Occipital lobe (tissue), 3 donors: ENCODE measurements at places on chromosomes 7 and 10.

GRCh38 chr10:78843495-78843894 lies 225.3 kb upstream of the ZMIZ1 start:
- no peak for DNase-seq

DNA sequence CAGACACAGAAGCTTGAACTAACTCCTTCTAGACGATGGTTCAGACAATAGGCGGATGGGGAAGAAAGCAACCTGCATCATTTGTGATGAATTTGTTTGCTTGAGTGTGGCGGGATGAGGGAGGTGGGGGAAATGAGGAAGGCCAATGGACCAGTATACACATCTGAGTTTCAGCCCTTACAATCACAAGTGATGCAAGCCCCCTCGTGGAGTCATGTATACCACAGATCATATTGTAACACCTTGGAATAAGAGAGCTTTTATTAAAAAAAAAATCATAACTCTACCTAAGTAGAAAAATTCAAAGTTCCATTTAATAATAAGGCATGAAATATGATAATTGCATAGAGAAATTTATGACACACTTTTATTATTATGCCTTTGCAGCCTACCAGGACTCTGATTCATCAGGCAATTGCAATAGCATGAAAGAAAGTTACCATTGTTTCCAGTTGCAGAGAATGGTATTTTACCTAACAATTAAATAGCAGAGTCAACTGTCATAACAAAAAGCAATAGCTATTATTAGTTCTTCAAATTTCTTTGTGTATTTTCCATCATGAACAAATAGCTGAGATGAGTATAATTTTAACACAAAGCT lies 230.2 kb upstream of the AKR1E2 start:
- no peak for DNase-seq

- DNase-seq = no peak
Measured at GRCh38 chr7:133060004-133060403, 21.9 kb downstream of the CHCHD3 start.

DNA sequence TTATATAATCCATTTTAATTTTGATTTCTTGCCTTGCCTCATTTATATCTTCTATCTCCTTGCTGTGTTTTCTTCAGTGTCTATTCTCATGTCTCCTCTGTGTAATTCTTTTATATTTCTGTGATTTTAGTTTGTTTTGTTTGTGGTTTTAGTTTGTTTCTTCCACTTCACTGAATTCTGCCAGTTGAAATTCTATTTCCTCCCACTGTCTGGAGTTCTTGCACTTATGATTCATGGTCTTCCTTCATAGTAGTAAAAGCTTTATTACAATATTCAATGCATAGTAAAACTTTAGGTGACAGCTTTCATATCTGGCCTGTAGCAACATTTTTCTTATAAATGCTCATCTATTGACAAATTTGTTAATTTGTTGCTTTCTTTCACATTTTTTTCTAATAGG lies 113.3 kb downstream of the MAGI2 start:
- DNase-seq = no peak

GRCh38 chr7:158343936-158344455 lies 243.6 kb downstream of the PTPRN2 start:
- no peak for DNase-seq

GRCh38 chr10:60652628-60653027 lies 125.7 kb upstream of the CDK1 start:
- DNase-seq = no peak

GRCh38 chr10:22321924-22322640 lies 1.2 kb downstream of the BMI1 start:
- DNase-seq = no peak

DNA sequence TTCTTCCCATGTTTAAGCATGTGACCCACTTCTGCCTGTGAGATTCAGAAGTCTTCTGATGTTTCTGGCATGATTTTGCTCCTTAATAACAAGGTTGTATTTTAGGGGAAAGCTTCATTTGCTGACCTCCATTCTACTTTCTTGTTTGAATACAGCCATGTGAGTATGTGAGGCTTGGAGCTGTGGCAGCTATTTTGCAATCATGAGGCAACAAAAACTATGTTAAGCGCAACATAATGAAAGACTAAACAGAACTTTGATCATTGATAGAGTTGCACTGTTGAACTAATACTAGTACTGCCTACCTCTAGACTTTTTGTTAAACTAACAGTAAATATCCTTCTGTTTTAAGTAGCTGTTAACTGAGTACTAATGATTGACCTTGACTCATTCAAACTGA lies 203.8 kb upstream of the FAM3C start:
- DNase-seq = no peak

DNA sequence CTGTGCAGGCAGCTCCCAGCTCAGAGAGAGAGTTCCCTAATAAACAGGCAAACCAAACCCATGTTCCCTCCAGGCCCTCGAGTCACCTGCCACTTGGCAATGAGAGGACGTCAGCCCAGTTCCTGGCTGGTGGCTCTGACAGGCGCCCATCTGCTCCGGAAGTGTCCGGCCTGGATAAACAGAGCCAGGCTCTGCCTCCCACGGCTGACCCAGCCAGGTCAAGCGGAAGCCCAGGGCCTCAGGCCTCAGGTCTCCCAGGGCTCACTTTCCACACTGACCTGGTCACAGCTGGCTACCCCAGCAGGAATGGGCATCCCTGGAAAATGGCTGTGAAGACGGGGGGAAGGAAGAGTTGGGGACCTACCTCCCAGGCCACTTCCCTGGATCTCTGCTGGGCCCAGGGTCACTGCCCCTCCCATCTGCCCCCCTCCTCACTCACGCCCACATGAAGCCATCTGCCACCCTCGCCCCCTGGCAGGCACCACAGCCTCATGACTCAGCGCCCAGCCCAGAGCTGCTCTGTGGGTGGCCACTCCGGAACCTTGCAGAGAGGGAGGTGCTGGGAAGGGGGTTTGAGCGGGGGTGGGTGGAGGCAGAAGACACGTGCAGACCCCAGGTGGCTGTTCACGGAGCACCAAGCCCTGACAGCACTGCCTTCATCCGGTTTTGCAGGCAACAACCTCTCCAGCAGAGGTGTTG lies 37.4 kb upstream of the DUSP5 start:
- no peak for DNase-seq

DNA sequence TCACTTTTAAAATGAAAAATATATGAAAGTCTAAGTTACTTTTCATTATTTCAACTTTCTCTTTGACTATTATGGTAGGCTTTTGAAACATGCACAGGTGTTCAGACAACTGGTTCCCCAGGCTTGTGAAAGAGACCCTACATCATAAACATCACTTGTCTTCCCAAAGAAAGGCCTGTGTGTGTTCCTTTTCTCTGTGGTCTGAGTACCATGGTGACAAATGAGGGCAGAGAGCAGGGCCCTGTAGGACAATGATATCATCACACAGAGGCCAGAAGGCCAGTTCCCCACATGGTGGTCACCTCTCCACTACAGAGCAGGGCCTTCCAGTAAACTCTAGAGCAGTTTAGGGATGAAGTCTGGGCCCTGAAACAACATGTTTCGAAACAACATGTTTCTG lies 288.8 kb downstream of the USP6NL start:
- no peak for DNase-seq

DNA sequence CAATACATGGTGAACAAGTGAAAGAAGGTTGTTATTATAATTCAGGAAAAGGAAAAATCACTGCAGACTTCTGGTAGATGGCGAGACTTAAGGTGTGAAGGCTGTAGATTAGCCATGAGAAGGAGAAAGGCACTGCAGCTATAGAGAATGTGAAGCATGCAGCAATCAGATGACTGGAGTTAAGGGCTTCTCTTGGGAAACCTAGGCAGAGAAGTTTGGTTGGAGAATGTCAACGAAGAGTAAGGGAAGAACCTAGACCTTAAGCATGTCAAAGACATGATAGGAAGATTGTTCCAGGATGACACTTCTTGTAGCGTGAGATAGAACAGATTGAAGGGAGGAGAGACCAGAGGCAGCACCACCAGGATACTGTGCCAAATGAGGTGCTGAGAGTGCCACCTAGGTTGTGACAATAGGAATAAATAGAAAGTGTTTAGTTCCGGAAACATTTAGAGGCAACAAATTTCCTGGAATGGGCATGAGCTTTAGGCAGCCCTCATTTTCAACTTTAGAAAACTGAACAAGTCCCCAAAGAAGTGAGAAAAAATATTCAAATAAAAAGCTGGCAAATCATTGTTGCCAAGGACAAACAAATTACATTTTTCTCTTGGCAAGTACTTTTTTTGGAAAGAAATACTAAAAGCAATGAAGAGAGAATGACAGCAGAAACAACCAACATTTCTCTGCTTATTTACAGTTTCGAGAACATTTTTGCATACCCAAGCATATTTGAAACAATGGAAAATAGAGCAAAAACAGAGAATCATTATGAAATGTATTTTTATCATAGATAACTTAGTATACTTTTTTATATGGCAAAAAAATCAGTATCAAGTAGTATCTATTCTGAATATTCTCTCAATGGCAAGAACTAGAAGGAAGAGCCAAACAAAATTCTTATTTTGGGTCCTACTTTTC lies 4.9 kb downstream of the LRRC17 start:
- no peak for DNase-seq

DNA sequence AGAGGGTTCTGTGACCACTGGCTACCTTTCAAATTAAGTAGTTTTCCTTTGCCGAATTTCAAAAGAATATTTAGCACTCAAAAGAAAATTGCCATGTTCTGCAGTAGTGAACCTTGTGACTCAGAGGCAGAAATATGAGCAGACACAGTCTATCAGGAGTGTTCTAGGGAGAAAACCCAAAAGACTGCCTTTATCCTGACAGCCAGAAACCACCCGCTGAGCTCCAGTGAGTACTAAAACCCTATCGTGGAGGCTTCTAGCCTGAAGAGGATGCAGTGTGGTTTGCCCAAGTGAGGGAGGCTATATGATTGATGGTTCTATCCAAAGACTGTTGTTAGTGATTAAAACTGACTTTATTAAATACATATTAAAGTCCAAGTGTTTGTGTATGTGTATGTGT lies 21.9 kb downstream of the CHRM2 start:
- no peak for DNase-seq

DNA sequence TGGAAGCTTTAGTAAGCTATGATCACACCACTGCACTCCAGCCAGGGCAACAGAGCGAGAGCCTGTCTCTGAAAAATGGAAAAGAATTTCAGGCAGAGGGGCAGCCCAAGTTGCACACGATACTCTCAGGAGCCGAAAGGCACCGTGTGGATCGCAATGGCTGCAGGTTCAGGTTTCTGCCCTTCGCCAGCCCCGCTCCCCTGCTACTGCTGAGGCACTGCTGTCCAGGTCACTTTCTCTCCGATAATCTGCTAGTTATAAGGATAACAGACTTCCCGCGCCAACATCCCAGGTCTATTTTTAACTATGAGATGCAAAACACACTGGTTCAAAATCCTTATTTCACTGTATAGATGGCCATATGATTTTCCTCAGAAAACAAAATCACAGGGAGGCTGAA lies 11.1 kb downstream of the BEND7 start:
- DNase-seq = no peak

GRCh38 chr10:35442592-35442991 lies 106.3 kb downstream of the CCNY start:
- no peak for DNase-seq

- no peak for DNase-seq
Measured at GRCh38 chr10:69483963-69484362, 32.7 kb downstream of the TSPAN15 start.

DNA sequence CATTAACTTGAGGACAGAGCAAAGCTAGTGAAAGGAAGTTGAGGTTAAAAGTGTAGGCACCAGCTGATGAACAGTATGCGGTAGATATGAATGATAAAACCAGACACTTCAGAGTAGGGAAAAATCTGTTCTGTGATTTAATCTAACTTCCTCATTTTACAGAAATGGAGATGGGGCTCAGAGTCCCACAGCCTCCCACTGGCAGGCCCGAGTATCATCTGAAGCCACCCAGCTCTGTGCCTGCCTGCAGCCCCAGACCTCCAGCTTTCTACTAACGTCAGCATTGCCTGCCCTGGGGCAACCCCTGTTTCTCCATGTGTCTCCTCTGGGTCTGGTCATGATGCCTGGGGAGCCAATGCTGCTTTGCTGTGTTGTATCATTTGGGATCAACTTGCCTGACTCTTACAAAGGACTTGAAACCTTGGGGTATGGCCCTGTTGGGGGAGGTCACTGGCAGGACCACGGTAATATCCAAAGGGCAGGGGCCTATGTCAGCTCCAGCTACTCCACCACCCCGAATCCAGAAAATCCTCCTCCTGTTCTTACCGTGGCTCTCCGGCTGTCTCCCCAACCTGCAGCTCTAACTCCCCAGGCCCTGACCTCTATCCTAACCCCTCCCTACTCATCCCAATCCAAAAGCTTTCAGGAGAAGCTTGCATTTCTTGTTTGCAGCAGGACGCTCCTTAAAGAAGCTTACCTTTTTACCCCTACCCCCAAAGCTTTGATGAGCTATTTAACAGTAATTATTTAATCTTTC lies 56.2 kb upstream of the NPY start:
- no peak for DNase-seq

DNA sequence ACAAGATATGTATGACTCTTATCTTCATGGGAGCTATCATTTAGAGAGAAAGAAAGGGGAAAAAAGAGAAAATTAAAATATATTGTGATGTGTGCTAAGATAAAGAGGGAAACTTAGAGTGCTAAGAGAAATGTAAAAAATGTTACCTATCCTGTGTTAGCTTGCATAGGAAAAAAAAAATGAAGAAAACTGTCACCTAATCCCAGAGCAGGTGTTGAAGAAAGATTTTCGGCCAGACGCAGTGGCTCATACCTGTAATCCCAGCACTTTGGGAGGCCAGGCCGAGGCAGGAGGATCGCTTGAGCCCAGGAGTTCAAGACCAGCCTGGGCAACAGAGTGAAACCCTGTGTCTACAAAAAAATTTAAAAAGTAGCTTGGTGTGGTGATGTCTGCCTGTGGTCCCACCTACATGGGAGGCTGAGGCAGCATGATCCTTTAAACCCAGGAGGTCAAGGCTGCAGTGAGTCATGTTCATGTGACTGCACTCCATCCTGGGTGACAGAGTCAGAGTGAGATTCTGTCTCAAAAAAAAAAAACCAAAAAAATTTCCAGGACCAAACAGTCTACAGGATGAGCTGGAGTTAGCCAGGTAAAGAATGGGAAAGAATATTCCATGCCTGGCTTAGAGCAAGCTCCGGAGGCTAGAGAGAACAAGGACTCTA lies 2.4 kb upstream of the MKLN1 start:
- no peak for DNase-seq

GRCh38 chr7:92955081-92955480 lies 118.7 kb upstream of the CDK6 start:
- DNase-seq = no peak

- DNase-seq = no peak
Measured at GRCh38 chr10:96376483-96376882, 17.7 kb upstream of the OPALIN start.

DNA sequence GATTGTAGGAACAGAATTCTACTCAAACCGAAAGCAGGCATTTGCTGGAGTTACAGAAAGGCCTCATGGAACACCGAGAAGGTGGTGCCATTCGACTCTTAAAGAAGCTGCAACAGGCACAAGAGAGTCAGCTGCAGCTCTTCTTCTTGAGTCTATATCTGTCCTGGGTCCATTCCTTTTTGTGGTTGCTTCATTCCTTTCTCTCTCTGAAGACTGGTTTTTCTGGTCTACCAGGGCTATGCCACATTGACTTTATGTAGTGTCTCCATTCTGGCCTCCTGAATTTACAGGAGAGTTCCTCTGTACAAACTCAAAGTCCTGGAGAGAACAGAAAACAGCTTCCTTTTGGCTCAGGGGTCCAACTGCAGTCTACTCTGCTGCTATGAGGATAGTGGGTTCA lies 132.8 kb downstream of the CFTR start:
- DNase-seq = no peak
